ENCODE measurements at places on chromosomes 3 and 15.

- no peak for DNase-seq
These were observed 51.0 kb upstream of the FURIN start for GRCh38 chr15:90817117-90818057.

DNA sequence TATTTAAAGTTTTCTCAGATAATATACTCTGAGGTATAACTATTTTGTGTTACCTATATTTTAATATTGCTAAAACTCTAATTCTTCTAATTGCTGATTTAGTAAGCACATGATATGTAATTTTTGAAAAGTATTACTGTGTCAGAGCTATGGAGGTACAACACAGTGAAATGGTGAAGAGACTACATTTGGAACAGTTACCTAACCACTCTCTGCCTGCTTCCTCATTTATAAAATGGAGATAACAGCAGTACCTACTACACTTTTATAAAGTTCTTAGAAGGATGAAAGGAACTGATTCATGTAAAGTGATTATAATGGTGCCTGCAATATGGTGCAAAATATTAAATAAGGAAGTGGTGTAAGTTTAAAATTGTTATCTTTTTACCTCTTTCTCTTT is 16.3 kb upstream of the NEK10 start:
- no peak for DNase-seq

DNA sequence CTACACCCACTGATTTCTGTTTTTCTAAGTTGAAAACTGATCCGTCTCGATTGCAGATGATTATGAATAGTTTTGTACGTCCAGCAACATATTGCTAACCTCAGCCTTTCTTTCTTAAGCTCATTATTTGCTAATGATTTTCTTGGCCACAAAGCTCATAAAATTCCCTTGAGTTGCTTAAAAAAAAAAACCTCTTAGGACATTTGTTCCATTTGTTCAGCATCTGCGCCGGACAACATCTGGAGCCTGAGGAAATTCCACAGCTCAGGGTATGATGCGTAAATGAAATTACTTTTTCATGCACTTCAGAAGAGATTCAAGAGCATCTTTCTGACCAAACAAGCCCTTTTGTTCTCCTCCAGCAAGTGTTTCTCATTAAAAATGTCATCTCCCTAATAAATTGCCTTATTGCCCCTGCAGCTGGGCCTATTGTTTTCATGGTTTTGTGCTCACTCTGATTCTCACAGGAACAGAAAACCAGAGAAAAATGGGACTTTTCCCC is 249.1 kb upstream of the MCTP2 start:
- no peak for DNase-seq

- peak; percentile 59 for DNase-seq
These were observed 40.9 kb upstream of the IDH2 start for GRCh38 chr15:90143166-90143655.

DNA sequence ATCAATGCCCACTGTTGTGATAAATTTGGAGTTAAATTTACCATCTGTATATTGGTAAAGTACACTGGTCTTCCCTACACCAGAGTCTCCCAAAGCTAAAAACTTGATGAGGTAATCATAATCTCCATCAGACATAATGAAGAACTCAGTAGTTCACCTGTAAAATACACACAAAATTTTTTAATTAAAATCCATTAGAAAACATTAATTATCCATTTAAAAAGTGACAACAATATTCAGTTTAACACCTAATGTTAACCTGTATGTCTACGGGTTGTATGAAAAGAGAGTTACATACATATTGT is 38.0 kb upstream of the RSL24D1 start:
- no peak for DNase-seq

- DNase-seq, result no peak
These were observed 68.0 kb upstream of the XCR1 start for GRCh38 chr3:46095307-46095706.

- no peak for DNase-seq
These were observed 75.4 kb upstream of the POLG start for GRCh38 chr15:89410039-89410435.

DNA sequence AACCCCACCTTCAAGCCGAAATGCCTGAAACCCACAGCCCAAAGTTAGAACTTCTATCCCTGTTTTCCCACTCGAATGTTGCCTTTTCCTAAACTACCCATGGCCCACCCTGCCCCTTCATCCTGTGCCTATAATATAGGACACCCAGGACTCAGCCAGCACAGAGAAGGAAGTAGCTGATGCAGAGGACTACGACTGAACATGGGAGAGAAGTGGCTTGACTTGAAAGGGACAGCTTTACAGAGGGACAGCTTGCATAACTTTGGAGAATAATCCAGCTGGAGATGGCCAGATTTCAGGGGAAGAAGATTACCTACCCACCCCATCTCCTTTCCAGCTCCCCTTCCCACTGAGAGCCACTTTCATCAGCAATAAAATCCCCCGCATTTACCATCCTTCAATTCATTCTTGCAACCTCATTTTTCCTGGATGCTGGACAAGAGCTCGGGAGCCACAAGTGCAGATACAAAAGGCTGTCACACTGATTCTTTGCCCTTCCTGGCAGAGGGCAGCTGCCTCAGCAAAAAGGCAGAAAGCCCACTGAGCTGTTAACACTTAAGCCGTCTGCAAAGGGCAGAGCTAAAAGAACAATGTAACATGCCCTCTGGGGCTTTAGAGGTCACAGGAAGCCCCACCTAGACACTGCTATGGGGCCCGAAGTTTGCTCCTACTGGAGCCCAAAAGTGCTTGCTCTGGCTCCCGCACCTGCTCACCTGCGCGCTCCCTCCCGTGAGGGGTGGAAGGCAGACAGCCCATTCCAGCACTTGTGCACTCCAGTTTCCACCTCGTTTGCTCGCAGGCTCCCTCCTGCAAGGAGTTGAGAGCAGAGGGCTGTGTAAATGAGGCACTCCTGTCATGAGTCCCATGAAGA is 224.0 kb downstream of the TBC1D5 start:
- DNase-seq, result no peak

- DNase-seq, result no peak
These were observed 6.8 kb downstream of the ARL8B start for GRCh38 chr3:5128849-5129248.

DNA sequence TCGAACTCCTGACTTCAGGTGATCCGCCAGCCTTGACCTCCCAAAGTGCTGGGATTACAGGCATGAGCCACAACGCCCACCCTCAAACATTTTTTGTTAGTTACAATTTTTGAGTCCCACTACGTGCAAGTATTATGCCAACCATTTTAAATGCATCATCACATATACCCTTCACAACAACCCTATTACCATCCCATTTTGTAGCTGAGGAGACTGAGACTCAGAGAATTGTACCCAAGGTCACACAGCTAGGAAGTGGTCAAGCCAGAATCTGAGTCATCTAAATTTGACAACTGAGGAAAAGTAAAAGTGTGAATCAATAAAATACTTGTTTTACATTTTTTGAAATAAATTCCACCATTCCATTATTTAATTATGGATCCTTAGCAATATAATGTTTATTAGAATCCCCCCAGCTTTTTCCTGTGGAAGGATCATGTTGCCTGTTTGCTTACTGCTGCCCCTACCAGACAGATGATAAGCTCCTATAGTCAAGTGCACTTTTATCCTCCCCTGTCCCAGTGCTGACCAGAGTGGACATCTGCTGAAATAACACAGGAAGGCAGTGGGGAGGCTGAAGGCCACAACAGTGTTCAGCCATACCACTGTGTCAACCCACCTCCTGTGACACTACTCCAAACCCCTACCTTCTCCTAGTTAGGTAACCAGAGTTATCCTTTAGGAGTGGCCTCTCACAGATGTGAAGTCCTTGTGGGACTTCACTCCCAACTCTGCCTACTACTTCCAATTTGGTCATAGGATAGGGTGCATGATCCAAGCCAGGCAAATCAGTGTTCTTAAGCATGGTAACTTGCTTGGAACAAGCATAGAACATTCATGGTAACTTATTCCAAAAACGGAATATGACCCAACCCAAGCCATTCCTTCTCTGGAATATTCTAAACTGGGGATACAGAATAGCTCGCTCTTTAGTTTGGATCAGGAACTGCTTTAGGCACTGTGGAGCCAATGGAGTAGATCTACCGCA is 28.1 kb downstream of the PRKAR2A start:
- DNase-seq, result no peak

DNA sequence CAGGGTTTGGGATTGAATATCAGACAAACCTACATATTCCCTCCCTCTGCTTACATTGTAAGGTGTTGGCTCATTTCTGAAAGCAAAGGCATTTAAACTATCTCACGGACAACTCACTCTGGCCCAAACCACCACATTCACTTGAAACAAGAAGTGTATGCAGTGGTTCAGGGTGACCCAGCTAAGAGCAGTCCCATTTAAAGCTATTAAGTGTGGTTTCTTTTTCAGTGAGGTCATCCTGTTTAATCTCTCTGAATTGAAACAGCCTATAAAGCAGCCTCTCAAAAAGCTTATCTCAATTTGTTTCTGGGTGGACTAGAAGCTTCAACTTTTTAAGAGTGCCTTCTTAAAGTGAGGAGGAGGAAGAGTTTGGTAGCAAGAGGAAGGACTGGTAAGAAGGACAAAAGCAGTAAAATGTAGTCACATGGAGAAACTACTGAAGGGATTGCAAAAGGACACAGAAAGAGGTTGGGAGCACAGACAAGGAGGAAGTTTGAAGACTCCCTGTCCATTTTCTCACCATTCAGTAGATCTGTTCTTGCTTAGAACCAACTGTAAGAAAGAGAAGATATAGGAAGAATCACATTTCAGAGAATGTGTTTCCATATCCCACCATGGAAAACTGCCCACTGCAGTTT is 151.6 kb downstream of the TMCO5A start:
- DNase-seq, result peak; percentile 56

DNA sequence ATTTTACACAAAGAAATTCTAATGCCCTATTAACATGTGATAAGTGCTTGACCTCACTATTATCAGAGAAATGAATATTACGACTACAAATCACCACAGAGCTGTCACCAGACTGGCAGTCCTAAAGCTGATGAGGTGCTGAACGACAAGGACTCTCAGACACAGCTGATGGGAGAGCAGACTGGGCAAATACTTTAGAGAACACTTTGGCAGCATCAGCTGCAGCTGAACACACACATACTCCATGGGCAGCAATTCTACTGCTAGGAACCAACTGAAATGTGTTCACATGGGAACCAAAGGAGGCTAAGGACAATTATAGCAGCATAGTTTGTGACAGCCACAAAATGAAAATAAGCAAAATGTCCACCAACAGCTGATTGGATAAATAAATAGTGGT is 45.5 kb downstream of the SUSD5 start:
- no peak for DNase-seq

- no peak for DNase-seq
These were observed 217.4 kb downstream of the TCF12 start for GRCh38 chr15:57135800-57136199.

DNA sequence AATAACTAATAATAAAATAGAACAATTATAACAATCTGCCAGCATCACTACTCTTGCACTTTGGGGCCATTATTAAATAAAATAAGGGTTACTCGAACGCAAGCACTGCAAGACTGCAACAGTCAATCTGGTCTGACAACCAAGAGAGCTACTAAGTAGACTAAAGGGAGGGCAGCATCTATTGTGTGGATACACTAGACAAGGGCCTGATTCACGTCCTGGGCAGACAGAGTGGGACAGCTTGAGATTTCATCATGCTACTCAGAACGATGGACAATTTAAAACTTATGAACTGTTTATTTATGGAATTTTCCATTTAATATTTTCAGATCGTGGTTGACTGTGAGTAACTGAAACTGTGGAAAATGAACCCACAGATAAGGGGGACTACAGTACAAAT is 39.5 kb downstream of the TNIK start:
- DNase-seq, result no peak

GRCh38 chr3:136919799-136920580 is 37.8 kb upstream of the IL20RB start:
- DNase-seq, result peak; percentile 77

GRCh38 chr15:64895285-64896065 is 16.2 kb upstream of the ANKDD1A start:
- DNase-seq, result peak; percentile 71

- no peak for DNase-seq
These were observed 3.6 kb downstream of the USP50 start for GRCh38 chr15:50542887-50543210.

GRCh38 chr3:65483480-65483879 is 555.2 kb downstream of the MAGI1 start:
- no peak for DNase-seq

DNA sequence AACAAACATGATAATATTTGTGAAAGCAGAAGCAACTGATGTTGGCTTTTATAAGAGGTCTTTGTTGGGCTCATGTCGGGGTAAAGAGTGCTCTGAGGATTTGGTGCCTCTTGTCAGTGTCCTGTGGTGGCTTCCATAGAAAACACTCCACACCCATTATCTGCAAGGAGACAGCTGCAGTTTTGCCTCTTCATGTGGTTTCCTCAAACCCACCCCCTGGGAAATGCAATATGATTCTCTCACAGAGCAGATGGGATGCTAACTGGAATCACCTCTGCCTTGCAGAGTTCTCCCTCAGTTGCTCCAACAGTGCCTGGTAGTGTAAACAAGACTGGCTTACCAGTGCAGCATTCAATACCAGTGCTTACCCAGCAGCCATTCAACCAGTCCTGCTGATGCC is 771.4 kb upstream of the CFAP20DC start:
- no peak for DNase-seq

- peak; percentile 69 for DNase-seq
These were observed 13.9 kb upstream of the GPR171 start for GRCh38 chr3:151216641-151217607.

DNA sequence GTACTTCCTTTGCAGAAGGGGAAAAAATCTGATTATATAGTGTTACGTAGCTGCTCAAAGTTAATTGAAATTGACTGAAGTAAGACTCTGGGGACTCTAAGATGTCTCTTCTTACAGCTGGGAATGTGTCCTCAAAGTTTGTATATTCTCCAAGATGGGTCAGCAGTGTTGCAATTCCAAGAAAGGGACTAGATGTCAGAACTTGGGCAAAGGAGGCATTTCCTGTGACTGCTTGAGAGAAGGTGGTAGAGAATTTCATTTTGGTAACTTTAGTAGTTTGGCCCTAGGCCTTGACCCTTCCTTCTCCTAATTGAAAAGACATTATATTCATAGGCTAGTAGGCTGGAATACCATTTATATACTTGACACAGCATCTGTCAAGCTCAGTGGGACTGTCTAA is 33.9 kb downstream of the PTPRG start:
- peak; percentile 20 for DNase-seq
